Activated gamma-delta T cell (primary cell): ENCODE measurements at places on chromosomes 7 and 10.

DNA sequence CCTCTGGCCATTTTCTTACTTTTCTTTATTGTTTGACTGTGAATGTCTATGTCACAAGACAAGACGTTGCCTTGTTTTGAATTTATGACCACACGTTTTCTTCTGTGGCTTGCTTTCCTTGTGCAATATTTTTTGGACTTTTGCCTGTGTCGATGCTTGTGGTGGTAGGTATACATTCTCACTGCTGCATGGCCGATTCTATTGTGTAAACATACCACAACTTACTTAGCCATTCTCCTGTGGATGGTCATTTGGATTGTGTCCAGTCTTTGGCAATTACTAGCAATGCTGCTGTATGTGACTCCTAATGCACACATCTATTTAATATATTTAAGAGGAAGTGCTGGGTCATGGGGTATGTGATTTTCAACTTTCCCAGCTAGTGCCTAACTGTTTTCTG is 18.0 kb upstream of the DLG5 start:
- DNase-seq: no peak

GRCh38 chr10:104824380-104825006 is 183.4 kb downstream of the SORCS3 start:
- DNase-seq: no peak

DNA sequence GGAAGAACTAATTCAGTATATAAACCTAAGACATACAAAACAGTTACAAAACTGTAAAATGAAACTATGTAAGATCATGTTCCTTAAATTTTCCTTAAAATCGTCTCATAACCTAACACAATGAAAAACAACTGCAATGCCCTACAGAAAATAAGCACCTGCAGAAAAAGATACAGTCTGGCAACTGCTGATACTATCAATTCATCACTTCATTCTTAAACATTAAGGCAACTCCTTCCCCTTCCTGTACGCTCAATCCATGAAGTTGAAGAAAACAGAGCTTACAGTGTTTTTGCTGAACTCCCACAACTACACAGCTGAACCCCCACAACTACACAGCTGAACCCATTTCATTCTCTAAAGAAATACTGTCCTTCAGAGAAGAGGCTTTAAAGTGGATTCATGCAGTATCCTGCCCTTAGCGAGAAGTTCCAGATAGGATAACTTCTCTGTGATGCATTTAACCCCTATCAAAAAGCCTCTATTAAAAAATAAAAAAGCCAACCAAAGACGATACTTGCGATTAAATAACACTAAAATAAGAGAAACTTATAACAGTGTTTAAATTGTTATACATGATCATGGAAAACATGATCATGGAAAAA is 50.0 kb downstream of the JMJD1C start:
- DNase-seq: no peak

DNA sequence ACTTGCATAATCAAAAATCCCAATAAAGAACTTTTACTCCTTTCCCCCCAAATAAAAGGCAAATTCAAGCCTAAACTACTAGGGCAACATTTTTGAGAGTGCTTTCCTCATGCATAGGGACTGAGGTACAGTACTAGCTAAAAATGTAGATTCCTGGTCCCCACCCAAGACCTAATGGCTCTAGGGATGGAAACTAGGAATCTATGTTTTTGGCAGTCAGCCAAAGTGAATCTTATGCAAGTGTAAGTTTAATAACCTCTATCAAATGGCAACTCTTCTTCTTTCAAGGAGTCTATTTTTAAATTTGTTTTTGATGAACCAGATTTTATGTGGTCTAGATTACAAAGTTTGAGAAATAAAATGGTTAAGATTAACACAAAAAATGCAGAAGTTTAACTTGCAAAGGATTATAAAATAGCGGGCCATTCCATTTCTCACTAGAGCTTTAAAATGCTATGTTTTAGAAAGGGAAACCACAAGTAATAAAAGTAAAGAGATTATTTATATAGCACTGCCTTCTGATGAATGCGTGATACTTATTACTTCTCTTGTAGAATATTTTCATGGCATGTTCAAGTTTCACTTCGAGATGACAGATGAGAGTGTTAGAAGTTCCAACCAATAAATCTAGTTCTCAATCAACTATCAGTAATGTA is 70.4 kb upstream of the MDFIC start:
- no peak for DNase-seq

- no peak for DNase-seq
These were observed 99.9 kb upstream of the FAM204A start for GRCh38 chr10:118442032-118442431.

DNA sequence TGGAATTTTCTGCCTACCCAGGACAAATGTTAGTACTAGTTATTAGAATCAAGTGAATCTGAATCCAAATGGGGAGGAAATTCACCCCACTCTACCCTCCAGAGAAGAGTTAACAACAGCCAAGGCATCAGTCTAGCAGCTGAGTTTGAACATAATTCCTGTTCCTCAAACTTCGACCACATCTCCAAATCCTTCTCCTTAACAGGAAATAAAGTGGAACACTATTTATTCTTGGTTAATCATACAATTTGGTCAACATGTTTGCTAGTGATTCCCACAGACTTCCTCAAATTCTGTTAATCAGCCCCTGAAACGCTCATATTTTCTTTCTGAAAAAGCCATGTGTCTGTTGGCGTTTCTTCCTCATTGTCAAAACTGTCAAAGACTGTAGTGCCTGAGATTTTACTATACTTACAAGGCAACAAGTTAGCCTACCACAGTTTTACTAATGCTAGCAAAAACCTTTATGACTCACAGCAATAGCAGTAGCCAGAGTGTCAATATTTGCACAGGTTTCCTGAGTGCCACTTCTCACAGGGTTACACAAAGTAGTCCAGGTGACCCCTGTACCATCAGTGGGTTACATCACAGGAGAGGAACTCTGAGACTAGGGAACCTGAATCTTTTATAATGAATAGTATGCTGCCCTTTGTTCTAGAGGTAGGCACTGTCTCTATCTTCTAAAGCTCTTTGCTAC is 202.9 kb downstream of the GRM3 start:
- no peak for DNase-seq

- DNase-seq: no peak
These were observed 202.8 kb downstream of the MAD1L1 start for GRCh38 chr7:2029936-2030335.

GRCh38 chr7:36191292-36191920 is 38.4 kb downstream of the EEPD1 start:
- DNase-seq: no peak

DNA sequence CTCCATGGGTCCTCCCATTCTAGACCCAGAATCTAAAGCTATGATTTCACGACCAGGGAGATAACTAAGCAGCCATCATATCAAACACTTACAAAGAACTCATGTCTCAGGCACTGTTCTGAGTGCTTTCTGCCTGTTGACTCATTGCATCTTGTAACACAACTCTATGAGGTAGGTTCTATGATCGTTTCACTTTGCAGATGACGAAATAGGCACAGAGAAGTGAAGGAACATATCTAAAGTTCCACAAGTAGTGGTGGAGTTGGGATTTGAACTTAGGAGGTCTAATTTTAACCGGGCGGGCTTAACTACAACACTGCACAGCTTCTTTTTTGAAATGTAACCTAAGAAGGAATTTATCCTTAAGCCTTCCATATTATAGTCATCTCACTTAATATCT is 2.9 kb downstream of the RBP4 start:
- DNase-seq: no peak

DNA sequence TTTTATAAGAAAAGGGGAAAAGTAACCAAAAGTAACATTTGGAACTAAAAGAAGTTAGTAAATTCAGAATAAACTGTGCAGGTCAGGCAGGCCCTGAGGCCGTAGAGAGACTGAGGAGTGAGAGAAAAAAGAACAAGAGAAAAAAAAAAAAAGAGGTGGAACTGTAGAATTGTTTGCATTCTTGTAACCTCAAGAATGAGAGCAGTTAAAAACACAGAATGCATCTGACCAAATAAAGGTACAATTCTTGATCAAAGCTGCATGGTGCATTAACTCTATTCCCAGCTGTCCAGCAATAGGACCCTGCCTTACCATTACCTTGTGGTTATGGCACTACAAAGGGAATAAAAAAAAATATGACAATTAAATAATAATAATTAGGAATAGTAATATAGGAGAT is 170.1 kb upstream of the SEMA3A start:
- no peak for DNase-seq

- DNase-seq: no peak
These were observed 70.9 kb downstream of the CTBP2 start for GRCh38 chr10:125089469-125089868.

- DNase-seq: no peak
These were observed 595.5 kb downstream of the LRMDA start for GRCh38 chr10:76026905-76027304.

GRCh38 chr10:102113261-102113955 is 6.8 kb downstream of the LDB1 start:
- DNase-seq: no peak

DNA sequence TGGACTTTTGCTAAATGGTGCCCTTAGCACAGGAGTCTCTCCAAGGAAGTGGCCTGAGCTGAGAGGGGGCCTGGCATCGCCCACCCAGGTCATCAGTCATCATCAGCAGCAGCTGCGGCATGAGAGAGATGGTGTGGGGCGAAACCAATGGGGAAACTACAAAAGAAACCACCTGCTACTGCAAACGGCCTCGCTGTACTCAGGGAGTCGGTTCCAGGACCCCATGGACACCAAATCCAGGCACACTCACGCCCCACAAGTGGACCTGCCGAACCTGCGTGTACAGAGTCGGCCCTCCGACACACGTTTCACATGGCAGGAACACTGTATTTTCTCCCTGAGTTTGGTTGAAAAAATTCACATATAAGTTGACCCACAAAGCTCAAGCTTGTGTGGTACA is 37.8 kb downstream of the DIP2C start:
- no peak for DNase-seq

DNA sequence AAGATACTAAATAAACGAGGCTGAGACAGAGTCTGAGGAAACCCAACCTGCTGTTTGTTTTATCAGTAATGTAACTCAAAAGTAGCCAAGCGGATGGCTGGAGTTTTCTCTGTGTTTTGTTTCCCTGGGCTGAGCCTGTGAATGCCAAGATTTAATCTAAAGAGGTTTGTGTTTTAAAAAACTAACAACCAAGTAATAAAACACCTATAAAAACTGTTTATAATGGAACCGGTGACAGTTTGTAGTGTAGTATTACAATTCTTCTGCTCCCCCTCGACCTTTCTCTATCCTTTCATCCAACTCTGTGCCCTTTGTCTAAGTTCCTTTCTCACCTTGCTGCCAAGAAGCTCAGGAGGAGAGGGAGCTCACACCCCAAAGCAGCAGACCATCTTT is 2.6 kb upstream of the KAT6B start:
- DNase-seq: no peak

DNA sequence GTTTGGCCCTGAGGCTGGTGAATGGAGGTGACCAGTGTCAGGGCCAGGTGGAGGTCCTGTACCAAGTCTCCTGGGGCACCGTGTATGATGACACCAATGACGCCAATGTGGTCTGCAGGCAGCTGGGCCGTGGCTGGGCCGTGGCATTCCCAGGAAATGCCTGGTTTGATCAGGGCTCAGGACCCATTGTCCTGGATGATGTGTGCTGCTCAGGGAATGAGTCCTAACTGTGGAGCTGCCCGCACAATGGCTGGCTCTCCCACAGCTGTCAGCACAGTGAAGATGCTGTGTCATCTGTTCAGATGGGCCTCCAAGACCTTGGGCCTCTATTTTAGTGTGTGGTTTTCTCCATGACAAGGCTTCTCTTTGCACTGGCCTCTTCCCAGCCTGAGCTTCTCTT is 64.0 kb downstream of the DMBT1 start:
- DNase-seq: no peak
